ENCODE measurements at places on chromosomes 5 and 9.

DNA sequence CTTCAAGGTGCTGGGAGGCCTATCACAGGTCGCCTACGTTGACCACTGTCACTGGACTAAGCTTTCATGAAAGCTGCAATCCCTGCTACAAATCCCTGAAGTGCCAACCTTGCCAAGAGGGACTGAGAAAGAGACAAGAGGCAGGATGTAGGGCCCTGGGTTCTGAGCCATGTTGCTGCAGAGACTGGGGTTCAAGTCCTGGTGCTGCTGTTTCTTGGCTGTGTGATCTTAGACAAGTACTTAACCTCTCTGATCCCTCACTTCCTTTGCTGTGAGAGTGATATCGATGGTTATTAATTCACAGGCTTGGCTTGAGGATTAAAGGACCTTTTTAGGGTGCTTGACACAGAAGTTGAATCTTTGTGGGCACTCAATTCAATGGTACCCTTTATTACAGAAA lies 15.5 kb downstream of the CSF1R start:
- no peak for DNase-seq

DNA sequence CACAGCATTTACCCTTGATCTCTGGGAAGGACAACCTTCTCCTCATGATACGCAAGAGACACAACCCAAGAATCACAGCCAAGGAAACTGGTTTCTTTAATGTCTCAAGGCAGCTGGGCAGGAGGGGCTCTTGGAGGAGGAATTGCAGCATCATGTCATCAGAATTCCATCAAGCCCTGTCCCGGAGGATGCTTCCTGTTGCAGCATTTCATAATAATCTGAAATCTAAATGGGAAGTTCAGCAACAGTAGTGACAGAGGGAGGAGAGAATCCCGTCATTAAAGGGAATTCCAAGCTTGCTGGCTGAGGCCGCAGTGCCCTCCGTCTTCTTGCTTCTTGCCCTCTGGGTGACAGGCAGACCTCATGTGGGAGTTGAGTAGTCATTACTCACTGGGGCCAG lies 192.7 kb downstream of the TENT4A start:
- no peak for DNase-seq

DNA sequence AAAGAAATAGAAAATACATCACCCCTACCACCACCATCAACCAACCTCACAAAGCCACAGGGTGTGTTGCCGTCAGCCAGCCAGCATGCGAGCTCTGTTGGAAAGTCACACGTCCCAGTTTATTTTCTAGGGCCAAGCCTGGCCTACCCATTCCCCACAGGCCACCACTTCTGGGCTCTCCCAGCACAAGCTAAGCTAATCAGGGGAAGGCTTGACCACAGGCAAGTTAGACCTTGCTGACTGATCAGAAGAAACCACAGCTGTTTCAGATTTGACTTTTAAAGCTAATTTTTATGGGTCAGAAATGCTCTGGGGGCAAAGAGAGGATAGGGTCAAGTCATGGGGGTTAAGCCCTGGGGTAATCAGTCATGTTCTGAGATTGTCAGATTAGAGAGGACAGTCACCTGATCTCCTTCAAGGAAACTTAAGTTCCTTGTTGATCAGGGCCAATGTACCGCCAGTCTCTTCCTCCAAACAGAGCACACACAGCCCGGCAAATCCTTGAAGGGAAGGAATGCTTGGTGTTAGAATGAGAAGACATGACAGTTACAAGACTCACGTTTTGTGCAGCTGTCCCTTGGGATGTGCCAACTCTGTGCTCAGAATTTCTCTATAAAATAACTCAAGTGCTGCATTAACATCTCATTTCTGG lies 7.6 kb downstream of the SHB start:
- no peak for DNase-seq

- peak; percentile 3 for DNase-seq
These were observed 36.8 kb downstream of the NDST1 start for GRCh38 chr5:150544611-150545219.

GRCh38 chr9:72193478-72193881 lies 44.2 kb downstream of the GDA start:
- DNase-seq: no peak

DNA sequence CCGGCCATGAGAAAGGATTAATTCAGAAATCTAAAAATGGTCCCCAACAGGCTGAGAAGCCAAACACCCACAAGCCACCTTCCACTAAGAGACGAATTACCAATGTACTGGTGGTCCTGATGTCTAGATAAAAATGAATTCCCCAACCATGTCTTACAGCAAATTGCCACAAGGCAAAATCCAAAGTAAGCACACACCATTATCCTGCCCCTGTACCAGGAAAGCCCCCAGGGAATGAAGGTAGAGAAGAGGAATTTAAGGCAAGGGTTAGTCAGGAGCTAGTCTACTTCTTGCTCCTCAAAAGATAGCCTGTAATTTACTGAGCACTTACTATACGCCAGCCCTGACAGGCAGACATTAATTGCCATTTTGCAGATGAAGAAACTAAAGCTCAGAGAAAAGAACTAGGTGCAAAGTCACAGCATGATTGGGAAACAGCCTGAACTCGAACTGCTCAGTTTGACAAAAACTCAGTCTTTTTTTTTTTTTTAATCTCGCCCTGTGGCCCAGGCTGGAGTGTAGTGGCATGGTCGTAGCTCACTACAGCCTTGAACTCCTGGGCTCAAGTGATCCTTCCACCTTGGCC lies 64.3 kb downstream of the RAPGEF1 start:
- no peak for DNase-seq
